Stimulated activated CD8-positive, alpha-beta memory T cell treated with anti-CD3 and anti-CD28 coated beads, Interleukin-12 subunit alpha, Interleukin-12 subunit beta, amount 100 ng/mL, for 1 hour (primary cell): ENCODE measurements at places on chromosomes 11 and 22.

GRCh38 chr22:50307890-50308596 is 597 bp upstream of the PLXNB2 start:
- DNase-seq, result no peak

GRCh38 chr22:39448205-39449054 is 8.4 kb upstream of the MGAT3 start:
- no peak for DNase-seq

GRCh38 chr22:22430111-22430820 is 78.3 kb downstream of the ZNF280B start:
- no peak for DNase-seq

DNA sequence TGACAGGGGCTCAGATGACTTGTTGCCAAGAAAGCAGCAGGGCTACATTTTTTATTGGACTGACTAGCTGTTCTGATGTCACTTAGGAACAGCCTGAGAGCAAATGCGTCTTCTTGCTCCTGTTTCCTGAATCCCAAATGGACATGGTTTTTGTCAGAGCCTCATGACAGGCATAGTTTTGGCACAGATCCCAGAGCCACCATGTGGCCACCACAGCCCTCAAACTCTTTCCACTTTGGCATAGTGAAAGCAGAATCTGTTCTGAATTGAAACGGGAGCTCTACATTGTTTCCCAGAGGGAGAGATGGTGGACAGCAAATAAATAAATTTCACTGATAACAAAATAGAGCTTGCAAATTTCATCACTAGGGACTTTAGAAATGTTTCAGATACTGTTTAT is 222.2 kb downstream of the C11orf87 start:
- no peak for DNase-seq

GRCh38 chr22:37171662-37172061 is 16.4 kb downstream of the C1QTNF6 start:
- DNase-seq, result no peak

DNA sequence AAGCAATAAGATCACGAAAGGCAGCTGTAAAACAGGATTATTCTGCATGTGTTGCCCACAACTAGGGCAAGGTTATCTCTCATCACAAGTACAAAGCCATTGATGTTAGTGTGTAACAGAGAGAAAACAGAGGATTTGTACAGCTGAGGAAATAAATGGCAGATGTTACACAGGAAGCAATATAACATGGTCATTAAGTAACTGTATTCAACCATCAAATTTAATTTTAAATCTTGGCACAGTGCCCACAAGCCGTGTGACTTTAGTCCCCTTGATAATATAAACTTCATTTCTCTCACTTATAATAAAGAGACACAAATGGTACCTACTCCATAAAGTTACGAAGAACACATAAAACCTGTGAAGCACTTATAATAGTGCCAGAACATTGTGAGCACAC is 17.3 kb downstream of the OR51E2 start:
- no peak for DNase-seq

DNA sequence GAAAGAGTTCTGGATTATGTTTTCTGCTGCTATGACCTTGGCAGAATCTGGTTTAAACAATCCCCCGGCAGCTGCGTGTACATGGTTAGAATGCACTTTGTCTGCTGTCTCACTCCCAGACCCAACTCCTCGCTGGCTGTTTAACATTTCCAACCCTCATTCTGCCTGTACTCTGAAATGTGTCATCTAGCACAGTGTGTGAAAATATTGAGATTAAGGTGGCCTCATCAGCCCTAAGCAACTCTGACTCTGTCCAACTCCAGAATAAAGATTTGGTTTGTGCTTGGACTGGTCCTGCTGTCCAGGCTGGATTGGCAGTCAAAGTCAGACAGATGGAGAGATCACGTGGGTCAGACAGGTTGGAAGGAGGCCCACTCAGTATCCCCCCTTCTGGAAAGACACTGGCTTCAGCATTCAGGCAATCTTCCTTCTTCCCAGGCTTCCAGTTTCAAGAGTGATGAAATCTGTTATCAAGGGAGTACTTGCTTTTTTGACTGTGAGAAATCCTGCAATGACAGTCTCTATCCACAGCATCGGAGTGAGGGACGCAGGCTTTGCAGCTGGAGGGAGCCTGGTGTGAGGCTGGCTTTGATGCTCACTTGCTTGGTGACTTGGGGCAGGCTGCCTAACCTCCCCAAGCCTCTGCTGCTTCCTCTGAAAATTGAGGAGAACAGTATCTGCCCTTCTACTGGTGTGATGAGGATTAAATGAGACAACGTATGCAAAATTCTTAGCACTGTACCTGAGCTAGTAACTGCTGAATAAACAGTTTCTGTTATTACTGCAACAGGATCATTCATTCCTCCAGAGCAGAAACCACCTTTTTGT is 29.8 kb downstream of the ABTB2 start:
- DNase-seq, result no peak

GRCh38 chr11:42669248-42669976 is 642.4 kb upstream of the API5 start:
- DNase-seq, result no peak

DNA sequence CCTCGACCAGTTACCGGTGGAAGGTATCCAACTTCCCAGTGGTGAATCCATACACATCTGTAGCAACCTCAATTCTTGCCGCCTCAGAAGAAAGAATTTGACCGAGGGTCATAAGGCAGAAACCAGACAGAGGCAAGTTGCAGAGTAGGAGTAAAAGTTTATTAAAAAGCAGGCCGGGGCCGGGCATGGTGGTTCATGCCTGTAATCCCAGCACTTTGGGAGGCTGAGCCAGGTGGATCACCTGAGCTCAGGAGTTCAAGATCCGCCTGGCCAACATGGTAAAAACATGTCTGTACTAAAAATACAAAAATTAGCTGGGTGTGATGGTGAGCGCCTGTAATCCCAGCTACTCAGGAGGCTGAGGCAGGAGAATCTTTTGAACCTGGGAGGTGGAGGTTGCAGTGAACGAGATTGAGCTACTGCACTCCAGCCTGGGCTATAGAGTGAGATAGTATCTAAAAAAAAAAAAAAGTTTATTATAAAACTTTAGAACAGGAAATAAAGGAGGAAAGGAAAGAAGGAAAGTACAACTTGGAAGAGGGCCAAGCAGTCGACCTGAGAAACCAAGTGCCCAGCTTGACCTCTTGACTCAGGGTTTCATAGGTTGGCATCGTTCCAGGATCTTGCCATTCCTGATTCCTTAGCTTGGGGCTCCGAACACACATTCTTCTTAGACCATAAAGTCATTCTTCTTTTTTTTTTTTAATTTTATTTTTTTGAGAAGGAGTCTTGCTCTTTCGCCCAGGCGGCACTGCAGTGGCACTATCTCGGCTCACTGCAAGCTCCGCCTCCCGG is 27.8 kb downstream of the RGL4 start:
- no peak for DNase-seq

GRCh38 chr11:116059919-116060318 is 555.7 kb upstream of the CADM1 start:
- DNase-seq, result no peak
